Breast epithelium (tissue), 4 donors: ENCODE measurements at places on chromosomes 1 and 21.
A peak's percentile ranks its signal among the peaks of the same experiment; 100 is the strongest.

GRCh38 chr1:57748719-57749118 is 324.9 kb upstream of the DAB1 start:
- no peaks in the 10 kb centered on the region for H3K4me1 ChIP-seq
- H3K27me3 ChIP-seq: no peaks in the 10 kb centered on the region
- no peak for DNase-seq
- no peak overlapping the region for H3K4me3 ChIP-seq

GRCh38 chr1:27372808-27373690 is 1.6 kb downstream of the FCN3 start:
- H3K27ac ChIP-seq: no peak overlapping the region
- no peaks in the 10 kb centered on the region for H3K36me3 ChIP-seq
- no peak overlapping the region for H3K4me3 ChIP-seq
- H3K4me1 ChIP-seq: no peaks in the 10 kb centered on the region

GRCh38 chr21:16028941-16029464 is 299.2 kb downstream of the USP25 start:
- H3K4me1 ChIP-seq: no peaks in the 10 kb centered on the region
- H3K4me3 ChIP-seq: no peak overlapping the region
- no peaks in the 10 kb centered on the region for H3K36me3 ChIP-seq
- no peak overlapping the region for H3K27ac ChIP-seq
- H3K27me3 ChIP-seq: no peaks in the 10 kb centered on the region
- no peak for DNase-seq

DNA sequence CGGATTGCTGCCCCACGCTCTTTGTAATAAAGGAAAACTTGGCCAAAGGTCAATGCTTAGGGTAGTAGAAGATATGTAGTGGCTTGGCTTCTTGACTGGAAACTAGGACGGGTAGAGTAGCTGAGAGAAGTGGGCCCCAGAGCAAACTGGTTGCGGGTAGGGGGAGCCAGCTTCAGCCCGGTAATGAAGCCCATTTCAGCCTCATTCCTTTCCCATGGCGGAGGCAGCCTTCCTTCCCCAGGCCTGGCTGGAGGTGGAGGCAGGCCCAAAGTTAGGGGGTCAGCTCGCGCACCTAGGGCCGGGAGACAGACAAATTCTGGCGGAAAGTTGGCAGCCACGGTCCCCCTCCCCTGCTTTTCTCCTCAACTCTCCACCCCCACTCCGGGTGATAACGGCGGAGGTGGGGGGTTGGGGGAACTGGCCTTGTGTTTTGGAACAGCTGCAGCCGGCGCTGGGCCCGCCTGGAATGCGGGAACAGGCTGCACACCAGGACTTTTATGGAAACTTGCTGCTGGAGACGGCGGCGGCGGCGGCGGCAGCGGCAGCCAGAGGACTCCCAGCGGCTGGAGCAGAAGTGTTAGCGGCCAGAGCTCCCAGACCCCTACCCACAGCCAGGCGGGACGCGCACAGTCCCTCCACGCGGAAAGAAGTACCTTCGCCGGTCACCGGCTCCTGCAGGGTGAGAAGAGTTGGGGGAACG is at the start of gene NEXN:
Gene NEXN (plus strand): TSS at position 544 of the 700 bp plus-strand sequence. CDS start 27,483 bp downstream, outside the sequence.
- H3K27ac ChIP-seq: peak within 1 kb of the TSS; percentile 91
- no peaks in the 10 kb centered on the region for H3K27me3 ChIP-seq
- H3K4me1 ChIP-seq: no peaks in the 10 kb centered on the region
- H3K4me3 ChIP-seq: peak within 1 kb of the TSS; percentile 61
- H3K36me3 ChIP-seq: no peaks in the 10 kb centered on the region
- peak; percentile 61 for DNase-seq

GRCh38 chr1:81802707-81803430 is 2.1 kb downstream of the ADGRL2 start:
- H3K36me3 ChIP-seq: no peaks in the 10 kb centered on the region
- peak overlapping the region; percentile 96 for H3K27ac ChIP-seq
- no peaks in the 10 kb centered on the region for H3K4me1 ChIP-seq
- DNase-seq: peak; percentile 54
- no peaks in the 10 kb centered on the region for H3K27me3 ChIP-seq

DNA sequence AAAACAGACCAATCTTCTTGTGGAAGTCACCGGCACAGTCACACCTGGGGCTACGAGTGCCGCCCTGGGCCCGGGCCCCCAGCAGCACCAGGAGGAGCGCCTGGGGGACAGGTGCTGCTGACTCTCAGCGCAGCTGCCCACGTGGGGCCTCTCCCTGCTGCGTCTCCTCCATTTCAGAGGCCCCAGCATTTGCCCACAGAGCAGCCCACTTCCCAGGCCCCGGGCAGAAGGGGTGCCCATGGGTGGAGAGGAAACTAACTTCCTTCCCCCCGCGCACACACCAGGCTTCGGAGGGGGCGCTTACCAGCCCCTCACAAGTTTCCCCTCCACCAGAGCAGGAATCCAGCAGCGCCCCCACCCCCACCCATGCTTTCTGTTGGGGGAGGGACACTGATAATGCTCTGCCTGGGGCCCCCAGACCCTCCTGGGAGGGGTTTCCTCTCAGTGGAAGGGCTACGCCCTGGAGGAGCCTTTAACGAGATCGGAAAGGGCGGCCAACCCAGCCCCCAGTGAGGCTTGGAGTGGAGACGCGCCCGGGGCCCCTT is 440 bp downstream of the TNFRSF25 start:
- no peak overlapping the region for H3K27ac ChIP-seq
- no peaks in the 10 kb centered on the region for H3K27me3 ChIP-seq
- DNase-seq: no peak
- H3K4me3 ChIP-seq: no peak overlapping the region
- no peaks in the 10 kb centered on the region for H3K4me1 ChIP-seq
- H3K36me3 ChIP-seq: no peaks in the 10 kb centered on the region

DNA sequence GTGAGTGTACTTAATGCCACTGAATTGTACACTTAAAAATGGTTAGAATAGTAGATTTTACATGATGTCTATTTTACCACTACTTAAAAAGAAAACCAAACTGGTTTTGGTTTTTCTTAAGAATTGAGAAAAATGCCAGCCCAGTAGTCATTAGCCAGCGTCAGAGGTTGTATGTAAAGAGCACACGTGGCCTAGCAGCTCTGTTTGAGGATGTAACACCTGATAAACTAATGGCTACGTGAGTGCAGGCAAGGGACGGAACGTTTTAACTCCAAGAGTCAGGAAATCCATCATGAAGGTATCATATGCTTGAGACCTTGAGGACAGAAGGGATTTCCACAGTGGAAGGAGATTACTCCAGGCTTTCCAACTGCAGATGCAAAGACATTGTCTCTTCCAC is 223.7 kb downstream of the MRPL39 start:
- no peaks in the 10 kb centered on the region for H3K27me3 ChIP-seq
- no peak for DNase-seq
- H3K27ac ChIP-seq: no peak overlapping the region
- H3K36me3 ChIP-seq: no peaks in the 10 kb centered on the region
- H3K4me3 ChIP-seq: no peak overlapping the region

DNA sequence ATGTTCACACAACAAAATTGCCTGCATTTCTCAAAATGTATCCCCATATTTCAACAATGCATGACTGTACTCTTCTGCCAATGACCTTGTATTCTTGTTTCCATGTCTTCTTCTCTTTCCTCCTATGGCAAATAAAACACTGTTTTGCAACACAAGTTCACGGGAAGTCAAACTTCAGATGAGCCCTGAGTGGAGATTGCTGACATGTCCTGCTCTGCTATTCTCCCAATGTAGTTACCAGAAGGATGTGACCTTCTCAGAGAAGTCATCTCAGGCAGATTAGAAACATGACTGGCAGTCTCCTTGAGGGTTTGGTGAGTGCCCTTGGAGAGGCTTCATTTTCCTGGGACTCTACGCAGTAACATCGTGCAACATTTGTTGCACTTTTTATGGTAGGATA is 15.6 kb downstream of the FCGR2B start:
- H3K27me3 ChIP-seq: peaks cover 8% of the 10 kb centered on the region
- no peaks in the 10 kb centered on the region for H3K36me3 ChIP-seq
- H3K27ac ChIP-seq: no peak overlapping the region

DNA sequence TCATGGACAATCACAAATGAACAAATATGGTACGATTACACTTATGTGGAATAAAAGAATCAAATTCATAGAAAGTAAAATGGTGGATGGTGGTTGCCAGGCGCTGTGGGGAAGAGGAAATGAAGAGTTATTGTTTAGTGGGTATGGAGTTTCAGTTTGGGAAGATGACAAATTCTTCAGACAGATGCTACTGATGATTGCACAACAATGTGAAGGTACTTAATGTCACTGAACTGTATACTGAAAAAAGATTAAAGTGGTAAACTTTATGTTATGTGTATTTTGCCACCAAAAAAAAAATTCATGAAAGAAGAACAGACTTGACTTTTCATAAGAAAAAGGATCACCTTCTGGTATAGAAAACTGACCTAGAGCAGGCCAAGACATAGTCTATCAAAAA is 745.6 kb upstream of the CXADR start:
- no peak for DNase-seq
- no peaks in the 10 kb centered on the region for H3K36me3 ChIP-seq
- H3K4me1 ChIP-seq: no peaks in the 10 kb centered on the region
- H3K27ac ChIP-seq: no peak overlapping the region

- H3K4me3 ChIP-seq: peak overlapping the region; percentile 20
- H3K36me3 ChIP-seq: no peaks in the 10 kb centered on the region
These were observed 255.9 kb downstream of the NFIA start for GRCh38 chr1:61337981-61338848.

DNA sequence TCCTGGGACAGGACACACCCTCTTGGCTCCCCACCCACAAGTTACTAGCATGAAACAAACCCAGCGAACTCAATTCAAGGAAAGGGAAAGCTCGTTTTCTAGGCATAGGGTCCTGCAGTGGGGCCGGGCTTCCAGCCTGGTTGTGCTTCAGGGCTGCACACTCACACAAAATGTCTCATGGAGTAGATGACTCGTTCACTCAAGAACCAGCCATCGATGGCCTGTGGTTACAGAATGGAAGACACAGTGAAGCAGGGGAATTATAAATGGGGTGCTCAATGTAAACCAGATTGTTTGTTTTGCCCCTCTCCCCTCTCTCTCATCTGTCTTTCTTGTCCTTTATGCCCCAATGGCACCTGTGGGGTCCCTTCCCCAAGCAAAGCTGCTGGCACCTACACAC is 56.0 kb upstream of the COX20 start:
- no peaks in the 10 kb centered on the region for H3K4me1 ChIP-seq
- no peak overlapping the region for H3K27ac ChIP-seq
- no peak overlapping the region for H3K4me3 ChIP-seq
- no peak for DNase-seq

DNA sequence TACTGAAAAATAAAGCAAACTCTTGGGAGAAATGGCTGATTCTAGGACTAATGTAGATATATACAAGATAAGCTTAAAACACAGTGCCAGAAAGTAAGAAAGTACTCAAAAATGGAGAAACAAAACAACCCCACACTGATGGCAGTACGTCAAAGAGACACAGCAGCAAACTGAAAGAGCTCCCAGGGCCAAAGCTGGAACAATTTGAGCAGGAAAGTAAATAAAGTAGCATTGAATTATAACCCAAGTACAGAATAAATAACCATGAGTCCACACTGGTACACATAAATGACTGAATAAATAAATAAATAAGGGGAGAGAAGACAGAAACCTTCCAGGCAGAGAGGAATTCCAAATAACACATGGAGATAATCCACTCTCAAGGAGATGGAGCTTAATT is 120.9 kb downstream of the GLUL start:
- no peaks in the 10 kb centered on the region for H3K27me3 ChIP-seq
- no peak overlapping the region for H3K27ac ChIP-seq
- no peaks in the 10 kb centered on the region for H3K36me3 ChIP-seq
- no peak for DNase-seq

DNA sequence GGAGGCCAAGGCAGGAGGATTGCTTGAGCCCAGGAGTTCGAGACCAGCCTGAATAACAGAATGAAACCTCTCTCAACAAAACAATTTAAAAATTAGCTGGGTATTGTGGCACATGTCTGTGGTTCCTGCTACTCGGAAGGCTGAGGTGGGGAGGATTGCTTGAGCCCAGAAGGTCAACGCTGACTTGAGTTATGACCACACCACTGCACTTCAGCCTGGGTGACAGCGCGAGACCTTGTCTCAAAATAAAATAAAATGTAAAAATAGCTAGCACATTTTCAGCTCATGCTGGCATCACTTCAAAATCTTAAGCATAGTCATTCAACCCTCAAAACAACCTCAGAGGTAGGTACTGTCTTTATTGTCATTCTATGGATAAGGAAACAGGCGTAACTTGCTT is 6.4 kb downstream of the JAK1 start:
- H3K36me3 ChIP-seq: no peaks in the 10 kb centered on the region
- no peak overlapping the region for H3K4me3 ChIP-seq
- no peaks in the 10 kb centered on the region for H3K4me1 ChIP-seq
- DNase-seq: no peak
- no peak overlapping the region for H3K27ac ChIP-seq
- no peaks in the 10 kb centered on the region for H3K27me3 ChIP-seq

- no peaks in the 10 kb centered on the region for H3K4me1 ChIP-seq
- H3K36me3 ChIP-seq: no peaks in the 10 kb centered on the region
- no peak overlapping the region for H3K4me3 ChIP-seq
- no peak overlapping the region for H3K27ac ChIP-seq
- no peak for DNase-seq
These were observed 101.9 kb downstream of the PRRX1 start for GRCh38 chr1:170765712-170766330.

DNA sequence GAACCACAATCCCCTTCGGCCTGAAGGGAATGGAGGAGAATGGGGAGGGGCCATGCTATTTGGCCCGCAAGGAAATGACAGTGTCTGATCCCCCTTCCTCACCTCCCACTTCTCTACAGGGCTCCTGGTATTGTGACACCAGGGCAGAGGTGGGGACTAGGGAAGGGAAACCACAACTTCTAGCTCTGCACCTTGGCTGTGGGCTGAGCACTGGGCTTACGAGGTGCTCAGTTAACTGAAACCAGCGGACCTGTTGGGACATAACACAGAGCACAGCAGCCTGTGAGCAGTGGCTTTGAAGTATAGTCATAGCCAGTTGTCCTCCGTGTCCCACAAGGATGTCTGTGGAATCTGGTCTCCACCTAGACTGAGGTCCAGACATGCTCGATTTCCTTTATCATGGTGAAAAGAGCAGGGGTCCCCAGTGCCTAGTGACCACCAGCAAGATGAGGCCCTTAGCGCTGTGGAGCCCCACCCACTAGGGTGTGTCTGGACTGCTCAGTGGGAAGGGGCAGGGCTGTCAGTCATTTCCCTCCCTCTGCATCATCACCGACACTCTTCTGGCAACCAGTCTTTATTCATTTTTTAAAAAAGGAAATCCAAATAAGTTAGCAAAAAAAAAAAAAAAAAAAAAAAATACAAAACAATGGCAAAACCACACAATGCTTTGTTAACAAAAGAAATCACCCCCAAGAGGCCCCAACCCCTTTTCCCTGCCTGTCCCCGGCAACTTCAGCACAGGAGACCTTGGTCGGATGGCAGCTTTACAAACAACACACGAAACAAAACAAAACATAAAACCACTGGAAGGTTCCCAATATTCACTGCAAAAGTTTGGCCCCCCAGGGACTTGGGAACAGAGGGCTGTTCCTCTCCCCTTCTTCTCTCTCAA is 3.0 kb downstream of the MYOG start:
- H3K36me3 ChIP-seq: no peaks in the 10 kb centered on the region
- no peak overlapping the region for H3K27ac ChIP-seq
- no peak overlapping the region for H3K4me3 ChIP-seq
- H3K4me1 ChIP-seq: no peaks in the 10 kb centered on the region
- DNase-seq: no peak

- no peak overlapping the region for H3K4me3 ChIP-seq
- no peak for DNase-seq
- H3K36me3 ChIP-seq: no peaks in the 10 kb centered on the region
- no peak overlapping the region for H3K27ac ChIP-seq
- H3K27me3 ChIP-seq: no peaks in the 10 kb centered on the region
These were observed 973.1 kb upstream of the ADGRL2 start for GRCh38 chr1:80827666-80828065.

- H3K4me3 ChIP-seq: no peak overlapping the region
- H3K27me3 ChIP-seq: peaks cover 7% of the 10 kb centered on the region
- no peak for DNase-seq
- no peaks in the 10 kb centered on the region for H3K4me1 ChIP-seq
- no peaks in the 10 kb centered on the region for H3K36me3 ChIP-seq
These were observed 79.0 kb downstream of the CASZ1 start for GRCh38 chr1:10717296-10718082.
